ENCODE measurements at places on chromosomes 16 and 17.

DNA sequence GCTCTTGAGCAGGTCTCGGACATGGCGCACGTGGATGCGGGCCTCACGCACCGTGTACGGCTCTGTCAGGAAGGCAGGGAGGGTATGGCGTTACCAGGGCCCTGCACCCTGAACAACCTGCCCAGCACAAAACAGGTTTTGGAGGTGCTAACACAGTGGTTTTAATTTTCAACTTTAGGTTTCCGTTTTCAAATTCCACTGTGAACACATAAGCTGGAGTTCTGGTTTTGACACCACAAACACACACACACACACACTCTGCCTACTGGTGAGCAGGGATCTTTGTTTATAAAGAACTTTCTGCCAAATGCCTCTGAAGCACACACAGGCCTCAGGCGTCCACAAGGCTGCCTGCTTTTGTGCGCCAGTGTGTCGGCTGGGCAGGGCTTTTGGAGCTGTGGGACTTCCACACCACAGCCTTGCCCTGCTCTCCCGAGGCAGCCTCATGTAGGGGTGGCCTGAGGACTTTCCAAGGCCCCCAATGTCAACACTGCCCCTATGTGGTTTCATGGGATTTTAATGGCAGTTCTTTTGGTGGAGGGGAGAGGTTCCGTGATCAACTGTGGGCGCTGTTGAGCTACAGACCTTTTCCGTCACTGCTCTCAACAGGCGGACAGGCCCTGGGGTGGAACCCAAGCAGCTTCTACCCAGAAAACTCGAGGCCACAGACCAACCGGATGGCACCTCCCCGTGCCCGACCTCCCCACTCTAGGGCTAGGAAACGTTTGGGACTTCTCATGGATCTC, 9.4 kb downstream of the CLUH start:
- DNase-seq: no peak

DNA sequence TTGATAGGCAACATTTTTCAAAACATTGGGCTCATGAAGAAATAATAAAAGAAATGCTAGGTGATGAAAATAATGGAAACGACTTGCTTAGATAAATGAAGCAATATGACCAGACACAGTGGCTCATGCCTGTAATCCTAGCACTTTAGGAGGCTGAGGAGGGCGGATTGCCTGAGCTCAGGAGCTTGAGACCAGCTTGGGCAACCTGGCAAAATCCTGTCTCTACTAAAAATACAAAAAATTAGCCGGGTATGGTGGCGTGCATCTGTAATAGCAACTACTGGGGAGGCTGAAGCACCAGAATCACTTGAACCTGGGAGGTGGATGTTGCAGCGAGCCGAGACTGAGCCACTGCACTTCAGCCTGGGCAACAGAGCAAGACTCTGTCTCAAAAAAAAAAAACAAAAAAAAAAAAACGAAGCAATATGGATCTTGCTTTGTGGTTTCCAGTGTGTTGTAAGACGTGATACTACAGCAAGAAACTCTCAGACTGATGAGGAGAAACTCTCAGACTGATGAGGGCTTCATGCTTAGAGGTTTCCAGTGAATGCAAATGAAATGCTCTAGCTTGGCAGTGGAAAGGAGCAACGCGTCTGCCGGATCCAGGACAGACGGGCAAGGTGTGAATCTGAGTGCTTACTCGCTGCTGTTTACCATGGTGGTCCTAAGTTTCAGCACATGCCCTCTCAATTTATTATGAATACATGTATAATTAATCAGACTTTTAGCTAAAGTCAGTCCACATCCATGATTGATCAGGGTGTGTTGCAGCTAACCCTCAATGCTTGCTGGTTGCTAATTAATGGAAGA, 11.5 kb upstream of the IGF2BP1 start:
- DNase-seq: no peak

- no peak for DNase-seq
Observed at GRCh38 chr16:49351096-49351487, 22.5 kb upstream of the C16orf78 start.

- DNase-seq: no peak
Observed at GRCh38 chr17:55622547-55622946, 100.1 kb downstream of the TMEM100 start.

DNA sequence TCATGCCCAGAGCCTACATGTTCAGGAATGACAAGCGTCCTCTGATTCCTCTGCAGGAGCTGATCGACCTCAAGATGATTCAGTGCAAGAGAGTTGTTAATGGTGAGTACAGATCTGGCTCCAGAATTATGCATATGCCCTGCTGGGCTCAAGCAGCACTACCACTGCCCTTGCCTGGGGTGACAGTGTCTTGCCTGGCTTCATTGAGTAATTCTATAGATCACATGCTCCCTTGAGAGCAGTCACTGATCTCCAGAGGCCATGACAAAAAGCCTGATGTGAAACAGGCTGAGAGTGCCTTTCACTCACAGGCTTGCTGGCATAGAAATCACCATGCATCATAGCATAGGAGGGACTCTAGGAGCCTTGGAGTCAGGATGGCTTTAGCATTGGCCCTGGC, 26.4 kb downstream of the DUS2 start:
- no peak for DNase-seq

GRCh38 chr17:8426094-8426720, 9.5 kb upstream of the NDEL1 start:
- DNase-seq: no peak

DNA sequence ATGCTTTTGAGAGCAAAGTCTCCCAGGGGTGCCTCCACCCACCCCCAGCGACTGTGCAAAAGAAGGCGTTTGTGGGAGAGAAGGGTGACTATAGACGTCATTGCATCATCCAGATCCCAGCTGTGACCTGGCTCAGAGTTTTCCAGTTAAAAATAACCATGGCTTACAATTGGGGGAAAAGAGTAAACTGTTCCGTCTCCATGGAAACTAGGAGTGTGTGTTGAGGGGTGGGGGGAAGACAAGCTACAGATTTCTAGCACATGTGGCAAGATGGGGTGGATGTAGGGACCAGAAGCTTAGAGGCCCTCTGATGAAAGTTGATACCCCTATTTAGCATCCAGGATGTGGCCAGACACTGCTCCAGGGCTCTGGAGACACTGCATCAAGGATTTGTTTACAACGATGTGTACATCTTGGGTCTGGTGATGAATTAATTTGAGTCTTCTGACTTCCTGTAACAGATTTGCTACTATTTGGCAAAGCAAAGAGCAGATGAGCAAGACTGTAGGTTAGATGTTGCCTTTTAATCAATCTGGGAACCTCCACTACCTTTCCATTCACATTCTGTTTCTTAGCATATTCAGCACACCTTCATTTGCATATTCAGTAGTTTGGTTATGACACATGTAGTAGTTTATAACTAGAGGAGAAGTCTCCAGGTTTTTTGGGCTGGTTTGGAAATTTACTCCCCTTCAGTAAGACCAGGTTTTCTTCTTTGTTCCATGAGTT, 6.2 kb upstream of the DUSP14 start:
- no peak for DNase-seq

GRCh38 chr16:16122264-16122663, 101.0 kb downstream of the ABCC6 start:
- no peak for DNase-seq

GRCh38 chr16:89025636-89026035, 48.6 kb upstream of the CBFA2T3 start:
- no peak for DNase-seq

DNA sequence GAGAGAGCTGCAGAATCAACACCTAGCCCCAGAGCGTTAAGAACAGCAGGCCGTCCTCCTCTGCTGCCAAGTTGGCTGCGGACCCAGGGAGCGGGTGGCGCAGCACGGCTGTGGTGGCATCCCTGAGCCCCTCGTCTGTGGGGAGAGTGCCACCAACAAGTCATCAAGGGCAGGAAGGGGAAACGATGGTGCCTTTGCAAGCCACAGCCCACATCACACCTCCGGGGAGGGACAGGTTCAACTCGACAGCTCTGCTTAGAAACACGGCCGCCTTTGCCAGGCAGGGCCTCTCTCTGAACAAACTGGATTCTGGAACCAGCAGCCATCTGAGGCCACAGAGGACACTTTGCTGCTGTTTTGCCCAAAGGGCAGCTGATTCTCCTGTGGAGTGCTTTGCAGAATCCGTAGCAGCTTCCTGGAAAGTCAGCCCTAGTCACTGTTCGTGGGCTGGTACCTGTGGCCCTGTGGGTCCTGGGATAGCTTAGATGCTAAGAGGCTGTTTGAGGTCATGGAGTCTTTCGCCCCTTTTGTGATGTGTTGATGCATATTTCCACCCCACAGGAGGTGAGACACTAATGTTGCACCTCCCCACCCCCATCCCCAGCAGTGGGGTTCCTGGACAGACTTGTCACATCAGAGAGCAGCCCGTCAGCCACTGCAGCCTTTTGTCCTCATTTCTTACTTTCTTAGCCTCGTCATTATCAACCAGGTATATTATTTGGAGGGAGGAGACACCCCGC, 270.6 kb downstream of the CPPED1 start:
- DNase-seq: no peak

DNA sequence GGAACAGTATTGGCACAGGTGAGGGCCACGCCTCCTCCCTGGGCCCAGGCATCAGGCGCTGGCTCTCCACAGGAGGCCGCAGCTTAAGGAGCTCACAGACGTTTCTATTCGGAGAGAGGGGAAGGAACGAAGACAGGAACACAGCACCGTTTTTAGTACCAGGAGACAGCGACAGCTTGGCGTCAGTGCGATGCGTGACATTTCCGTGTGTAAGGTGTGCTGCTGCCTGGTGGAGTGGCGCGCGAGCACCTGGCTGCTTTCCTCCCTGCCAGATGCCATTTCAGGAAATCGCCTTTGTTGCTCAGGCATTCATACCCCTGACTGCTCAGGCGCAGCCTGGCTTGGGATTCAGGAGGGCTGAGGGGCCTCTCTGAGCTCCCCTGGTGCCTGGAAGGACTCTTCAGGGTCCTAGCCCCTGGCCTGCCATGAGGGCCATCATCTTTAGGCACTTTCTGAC, 367.5 kb downstream of the CPPED1 start:
- peak; percentile 51 for DNase-seq

- DNase-seq: peak; percentile 28
Observed at GRCh38 chr17:80891397-80892018, 100.1 kb upstream of the CHMP6 start.

GRCh38 chr16:64375391-64375980, 746.4 kb downstream of the CDH11 start:
- DNase-seq: no peak

DNA sequence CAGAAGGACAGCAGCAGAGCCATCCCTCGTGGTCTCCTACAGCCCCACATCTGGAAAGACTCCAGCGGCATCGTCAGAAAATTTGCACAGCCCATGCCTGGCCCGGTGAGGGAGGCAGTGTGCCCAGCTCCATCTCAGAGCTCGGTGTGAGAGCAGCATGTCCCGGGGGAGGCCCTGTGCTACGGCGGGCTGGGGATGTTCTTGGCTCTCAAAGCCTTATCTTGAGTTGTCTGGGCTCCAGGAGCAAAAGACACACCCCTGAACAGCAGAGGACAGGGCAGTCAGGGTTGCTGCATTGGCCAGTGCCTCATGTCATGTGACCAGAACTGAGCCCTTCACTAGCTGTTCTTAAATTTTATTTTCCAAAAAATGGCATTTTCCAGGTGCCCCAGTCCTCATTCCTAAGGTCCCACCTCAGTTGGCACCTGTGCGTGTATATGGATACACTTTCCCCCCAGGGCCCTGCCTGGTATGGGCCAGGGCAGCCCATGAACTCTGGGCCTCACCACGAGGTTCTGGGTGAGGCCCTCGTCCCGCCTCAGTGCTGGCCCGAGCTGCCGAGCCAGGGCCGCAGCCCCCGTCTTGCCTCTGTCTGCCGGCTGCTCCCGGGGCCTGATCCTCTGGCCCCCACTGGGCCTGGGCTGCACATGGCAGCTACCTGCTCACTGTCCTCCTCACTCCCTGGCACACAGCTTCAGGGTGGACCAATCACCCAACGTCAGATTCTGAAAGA, 3.0 kb downstream of the NUDT16L1 start:
- DNase-seq: no peak

DNA sequence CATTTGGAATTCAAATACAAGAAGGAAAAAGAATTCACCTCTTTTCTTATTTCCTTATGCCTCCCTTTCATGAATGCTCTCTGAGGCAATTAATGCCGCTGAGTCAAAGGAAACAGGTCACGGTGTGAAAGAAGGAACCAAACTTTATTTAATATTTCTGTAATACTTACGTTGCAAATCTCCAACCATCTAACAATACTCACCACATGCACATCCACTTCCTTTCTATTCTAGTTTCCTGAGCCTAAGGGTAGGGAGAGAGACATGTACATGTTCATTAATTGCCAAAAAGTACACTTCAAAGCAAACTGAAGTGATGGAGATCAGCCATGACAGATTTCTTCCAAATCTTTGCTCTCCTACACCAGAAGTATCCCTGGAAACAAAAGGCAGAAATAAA, 47.9 kb upstream of the HLF start:
- DNase-seq: no peak

- no peak for DNase-seq
Observed at GRCh38 chr16:88681709-88682451, 4.4 kb downstream of the SNAI3 start.

DNA sequence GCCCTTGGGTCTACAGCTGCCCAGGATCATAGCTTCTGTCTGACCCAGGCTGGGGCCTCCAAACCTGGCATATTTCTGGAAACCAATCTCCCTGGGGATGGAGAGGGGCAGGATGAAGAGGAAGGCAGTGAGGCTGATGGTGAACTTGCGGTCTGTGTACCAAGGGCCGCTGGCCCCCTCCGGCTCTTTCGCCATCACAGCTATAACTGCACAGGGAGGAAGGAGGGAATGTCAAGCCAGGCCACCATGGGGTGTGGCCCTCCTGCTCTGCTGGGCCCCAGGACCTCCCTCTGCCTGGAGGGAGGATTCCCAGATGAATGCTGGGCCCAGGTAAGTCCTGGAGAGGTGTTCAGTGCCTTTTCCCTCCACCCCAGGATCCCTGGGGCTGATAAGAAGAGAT, 6.3 kb downstream of the SLC38A7 start:
- DNase-seq: no peak

DNA sequence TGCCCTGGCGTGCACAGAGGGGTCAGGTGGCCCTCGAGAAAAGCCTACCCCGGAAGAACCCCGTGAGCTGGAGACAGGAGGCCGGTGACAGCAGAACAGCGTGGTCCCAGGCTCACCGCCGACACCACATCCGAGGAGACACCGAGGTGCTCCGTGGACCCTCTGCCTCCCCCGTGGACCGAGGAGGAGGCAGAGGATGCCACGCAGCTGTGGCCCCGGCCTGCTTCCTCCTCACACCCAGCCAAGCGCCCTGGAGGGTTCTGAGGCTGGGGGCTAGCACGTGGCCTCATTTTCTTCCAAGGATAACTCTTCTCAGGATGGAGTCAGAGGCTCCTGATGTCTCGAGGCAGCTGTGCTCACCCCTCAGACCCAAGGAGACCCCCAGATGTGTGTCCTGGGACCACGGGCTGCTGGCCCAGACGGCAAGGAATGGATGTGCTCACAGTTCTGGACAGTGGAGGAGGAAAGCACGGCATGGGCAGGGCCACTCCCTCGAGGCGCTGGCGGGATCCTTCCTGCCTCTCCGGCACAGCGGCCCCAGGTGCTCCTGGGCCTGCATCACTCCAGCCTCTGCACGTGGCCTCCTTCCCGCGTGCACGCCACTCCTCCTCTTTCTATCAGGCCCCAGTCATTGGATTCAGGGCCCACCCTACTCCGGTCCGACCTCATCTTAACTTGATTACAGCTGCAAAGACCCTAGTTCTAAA, 4.4 kb upstream of the PVALEF start:
- DNase-seq: no peak

- no peak for DNase-seq
Observed at GRCh38 chr16:47519037-47519436, 57.9 kb downstream of the PHKB start.

GRCh38 chr16:58462089-58462488, 37.9 kb upstream of the NDRG4 start:
- DNase-seq: peak; percentile 12
